ENCODE measurements at places on chromosomes 4 and X. TPM values are rescaled to one million over a fixed set of nuclear protein-coding genes. Genes with fewer than 3 reads are reported as not detected.

- no peak for DNase-seq
- H3K4me3 ChIP-seq, result no peak overlapping the region
- H3K27me3 ChIP-seq, result no peaks in the 10 kb centered on the region
- H3K27ac ChIP-seq, result peak overlapping the region; percentile 4
Observed at GRCh38 chrX:252244-252956, 28.8 kb upstream of the PLCXD1 start.

DNA sequence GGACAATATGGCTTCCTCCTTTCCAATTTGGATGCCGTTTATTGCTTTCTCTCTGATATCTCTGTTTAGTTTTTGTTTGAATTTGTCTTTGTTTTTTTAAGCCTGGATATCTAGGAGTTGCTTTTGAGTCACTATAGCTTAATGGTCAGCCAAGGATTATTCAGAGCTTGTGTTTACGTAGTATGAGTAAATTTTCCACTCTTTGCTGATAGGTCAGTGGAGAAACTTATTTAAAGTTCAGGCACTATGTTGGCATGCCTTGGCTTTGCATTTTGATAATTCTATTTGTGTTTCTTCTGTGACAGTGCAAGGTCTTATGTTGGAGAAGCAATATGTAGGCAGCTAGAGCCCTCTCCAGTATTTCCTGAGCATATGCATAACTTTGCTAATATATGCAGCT, 315.2 kb downstream of the GRID2 start:
- no peaks in the 10 kb centered on the region for H3K4me1 ChIP-seq
- H3K27ac ChIP-seq, result no peak overlapping the region
- H3K4me3 ChIP-seq, result no peak overlapping the region

DNA sequence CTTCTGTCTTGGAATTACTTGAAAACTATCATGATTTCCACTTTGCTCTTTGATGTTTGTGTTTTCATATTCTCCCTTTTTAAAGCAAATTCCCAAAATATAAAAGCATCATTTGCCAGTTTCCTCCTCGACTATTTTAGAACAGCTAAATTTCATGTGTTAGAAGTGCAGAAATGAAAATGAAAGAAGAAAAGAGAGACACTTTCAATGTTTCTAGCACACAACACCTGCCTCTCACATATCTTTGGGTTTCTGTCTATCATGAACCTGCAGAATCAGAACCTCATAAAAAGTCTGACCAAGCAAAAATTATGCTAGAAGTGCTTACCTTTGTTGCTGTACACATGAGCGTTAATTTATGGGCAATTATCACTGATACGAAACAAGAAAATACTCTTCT, 1.9 kb upstream of the NEUROG2 start:
- H3K27me3 ChIP-seq, result peaks cover 87% of the 10 kb centered on the region
- peaks cover 2% of the 10 kb centered on the region for H3K36me3 ChIP-seq
- H3K4me1 ChIP-seq, result peaks cover 52% of the 10 kb centered on the region
- H3K4me3 ChIP-seq, result peak overlapping the region; percentile 64

- H3K4me1 ChIP-seq, result no peaks in the 10 kb centered on the region
- H3K36me3 ChIP-seq, result peaks cover 57% of the 10 kb centered on the region
- no peak overlapping the region for H3K27ac ChIP-seq
Observed at GRCh38 chr4:25223802-25224375, 9.9 kb upstream of the PI4K2B start.

DNA sequence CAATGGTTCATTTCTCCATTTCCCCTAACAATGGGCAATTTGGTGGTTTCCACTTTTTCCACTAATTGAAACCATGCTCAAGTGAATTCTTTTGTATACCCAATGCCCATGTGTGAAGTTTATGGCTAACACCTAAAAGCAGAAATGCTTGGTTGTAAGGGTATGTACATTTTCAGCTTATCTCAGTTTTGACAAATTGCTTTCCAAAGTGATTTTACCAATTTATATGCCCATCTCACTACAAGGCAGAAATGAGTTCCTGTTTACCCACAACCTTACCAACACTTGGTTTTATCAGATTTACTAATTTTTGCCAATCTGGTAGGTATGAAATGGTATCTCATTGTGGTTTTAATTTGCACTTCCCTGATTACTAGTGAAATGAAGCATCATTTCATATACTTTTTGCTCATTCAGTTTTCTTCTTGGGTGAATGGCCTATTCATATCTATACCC, 14.8 kb downstream of the GPR34 start:
- peaks cover 40% of the 10 kb centered on the region for H3K4me1 ChIP-seq
- H3K36me3 ChIP-seq, result no peaks in the 10 kb centered on the region
- no peak overlapping the region for H3K4me3 ChIP-seq
- H3K27me3 ChIP-seq, result no peaks in the 10 kb centered on the region
- H3K27ac ChIP-seq, result no peak overlapping the region

GRCh38 chr4:16995451-16995850, 97.0 kb upstream of the LDB2 start:
- H3K4me1 ChIP-seq, result no peaks in the 10 kb centered on the region
- no peaks in the 10 kb centered on the region for H3K27me3 ChIP-seq
- no peaks in the 10 kb centered on the region for H3K36me3 ChIP-seq
- H3K27ac ChIP-seq, result no peak overlapping the region

DNA sequence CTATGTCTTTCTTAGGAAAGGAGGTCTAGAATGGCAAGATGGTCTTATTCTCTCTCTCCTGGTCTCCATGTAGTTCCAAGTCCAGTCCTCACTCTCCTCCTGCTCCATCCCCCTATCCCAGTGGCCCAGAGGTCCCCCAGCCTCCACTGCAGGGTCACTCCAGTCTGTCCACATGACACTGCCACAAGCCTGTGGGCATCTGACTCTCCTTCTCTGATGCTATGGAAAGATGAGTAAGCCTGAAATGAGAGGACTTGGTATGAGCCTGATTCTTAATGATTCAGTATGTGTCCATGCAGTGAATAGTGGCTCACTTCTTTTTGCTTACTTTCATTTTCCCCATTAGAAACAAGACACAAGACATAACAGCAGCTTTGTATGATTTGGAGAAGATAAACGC, 516.8 kb upstream of the ADGRL3 start:
- H3K36me3 ChIP-seq, result no peaks in the 10 kb centered on the region
- H3K4me1 ChIP-seq, result no peaks in the 10 kb centered on the region
- no peak overlapping the region for H3K4me3 ChIP-seq
- no peak for DNase-seq

GRCh38 chrX:109392895-109393294, 89.0 kb downstream of the GUCY2F start:
- H3K4me3 ChIP-seq, result no peak overlapping the region
- no peaks in the 10 kb centered on the region for H3K36me3 ChIP-seq
- H3K4me1 ChIP-seq, result no peaks in the 10 kb centered on the region
- peaks cover 2% of the 10 kb centered on the region for H3K27me3 ChIP-seq

GRCh38 chr4:82275431-82276331, 98.1 kb downstream of the HNRNPD start:
- H3K36me3 ChIP-seq, result no peaks in the 10 kb centered on the region
- H3K27me3 ChIP-seq, result no peaks in the 10 kb centered on the region
- no peak overlapping the region for H3K4me3 ChIP-seq
- H3K27ac ChIP-seq, result no peak overlapping the region
- peaks cover 4% of the 10 kb centered on the region for H3K4me1 ChIP-seq
- no peak for DNase-seq

DNA sequence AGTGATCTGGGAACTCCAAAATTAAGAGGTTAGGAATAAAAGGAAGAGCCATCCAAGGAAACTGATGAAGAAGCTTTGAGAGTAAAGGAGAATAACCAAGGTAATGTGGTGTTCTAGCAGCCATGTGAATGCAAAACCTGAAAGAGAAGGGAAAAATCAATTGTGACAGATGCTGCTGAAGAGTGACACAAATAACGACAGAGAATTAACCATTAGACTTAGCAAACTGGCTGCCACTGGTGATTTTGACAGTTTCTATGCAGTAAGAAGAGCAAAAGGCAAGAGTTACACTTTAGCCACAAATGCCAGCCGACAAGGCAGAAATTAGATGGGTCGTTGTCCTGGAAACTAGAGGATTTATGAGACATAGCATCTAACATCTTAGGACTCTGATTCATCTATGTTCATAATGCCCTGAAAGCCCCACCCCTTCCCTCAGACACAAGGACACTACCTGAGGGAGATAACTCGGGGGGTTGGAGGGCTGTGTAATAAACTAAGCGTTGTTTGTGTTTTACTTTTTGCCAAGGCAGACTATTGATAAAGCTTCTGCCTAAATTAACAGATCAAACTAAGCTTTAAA, 13.0 kb upstream of the TMEM144 start:
- no peak for DNase-seq
- no peaks in the 10 kb centered on the region for H3K36me3 ChIP-seq
- no peak overlapping the region for H3K4me3 ChIP-seq
- no peaks in the 10 kb centered on the region for H3K4me1 ChIP-seq
- no peaks in the 10 kb centered on the region for H3K27me3 ChIP-seq

- DNase-seq, result no peak
- H3K27me3 ChIP-seq, result peaks cover 11% of the 10 kb centered on the region
- no peaks in the 10 kb centered on the region for H3K4me1 ChIP-seq
- no peaks in the 10 kb centered on the region for H3K36me3 ChIP-seq
- no peak overlapping the region for H3K27ac ChIP-seq
- H3K4me3 ChIP-seq, result no peak overlapping the region
Observed at GRCh38 chr4:182765987-182766856, 151.0 kb downstream of the DCTD start.

DNA sequence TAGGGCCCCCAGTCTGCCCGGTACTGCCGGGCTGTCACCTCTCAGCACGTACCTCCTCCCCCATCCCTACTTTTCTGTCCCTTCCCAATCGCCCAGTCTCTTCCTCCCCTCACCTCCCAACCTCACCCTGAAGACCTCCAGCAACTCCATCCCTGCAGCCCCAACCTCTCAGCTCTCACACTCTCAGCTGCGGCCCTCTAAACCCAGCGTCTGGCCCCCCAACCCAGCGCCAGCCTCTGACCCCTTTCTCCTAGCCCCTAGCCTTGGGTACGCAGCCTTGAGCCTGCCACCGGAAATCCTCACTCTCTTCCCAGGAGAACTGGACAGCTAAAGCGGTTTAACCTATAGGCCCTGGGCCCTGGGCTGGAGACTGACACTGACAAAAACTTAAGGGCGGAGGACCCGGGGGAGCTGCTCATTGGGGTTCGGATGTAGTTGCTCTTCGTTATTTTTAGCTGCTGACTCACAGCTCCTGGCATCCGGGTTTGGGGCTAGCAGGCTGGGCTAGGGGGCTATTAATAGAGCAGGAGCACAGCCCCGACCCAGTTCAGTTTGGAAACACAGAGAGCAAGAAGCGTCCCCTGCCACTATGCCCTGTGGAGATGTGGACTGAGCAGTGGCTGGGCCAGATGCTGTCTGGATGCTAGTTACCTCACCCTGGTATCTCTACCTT, 9.6 kb upstream of the DLG3 start:
- peaks cover 2% of the 10 kb centered on the region for H3K27me3 ChIP-seq
- DNase-seq, result no peak
- peaks cover 9% of the 10 kb centered on the region for H3K4me1 ChIP-seq
- peak overlapping the region; percentile 69 for H3K4me3 ChIP-seq
- no peak overlapping the region for H3K27ac ChIP-seq
- no peaks in the 10 kb centered on the region for H3K36me3 ChIP-seq

- no peak overlapping the region for H3K4me3 ChIP-seq
- no peaks in the 10 kb centered on the region for H3K27me3 ChIP-seq
- peaks cover 8% of the 10 kb centered on the region for H3K36me3 ChIP-seq
- H3K27ac ChIP-seq, result no peak overlapping the region
Observed at GRCh38 chr4:52645300-52645699, 13.8 kb downstream of the USP46 start.

GRCh38 chrX:40644821-40645358, 2.5 kb downstream of the CXorf38 start:
- DNase-seq, result peak; percentile 61
- H3K4me1 ChIP-seq, result peaks cover 28% of the 10 kb centered on the region
- no peaks in the 10 kb centered on the region for H3K27me3 ChIP-seq
- peak overlapping the region; percentile 97 for H3K27ac ChIP-seq
- H3K4me3 ChIP-seq, result peak overlapping the region; percentile 82

DNA sequence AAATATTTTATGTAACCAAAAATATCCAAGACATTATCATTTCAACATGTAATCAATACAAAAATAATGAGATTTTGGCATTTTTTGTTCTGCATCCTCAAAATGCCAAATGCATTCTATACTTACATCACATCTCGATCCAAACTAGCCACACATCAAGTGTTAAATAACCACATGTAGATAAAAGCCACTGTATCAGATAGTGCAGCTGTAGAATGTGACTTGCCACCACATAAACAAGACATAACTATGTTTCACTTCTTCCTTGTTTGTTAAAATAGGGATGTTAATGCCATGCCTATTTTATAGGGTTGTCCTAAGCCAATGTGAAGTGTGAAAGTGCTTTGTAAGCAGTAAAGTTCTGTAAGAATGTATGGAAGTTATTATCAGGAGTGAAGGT, 20.9 kb downstream of the INTS6L start:
- H3K36me3 ChIP-seq, result peaks cover 5% of the 10 kb centered on the region
- no peak overlapping the region for H3K27ac ChIP-seq
- DNase-seq, result no peak
- H3K27me3 ChIP-seq, result no peaks in the 10 kb centered on the region

DNA sequence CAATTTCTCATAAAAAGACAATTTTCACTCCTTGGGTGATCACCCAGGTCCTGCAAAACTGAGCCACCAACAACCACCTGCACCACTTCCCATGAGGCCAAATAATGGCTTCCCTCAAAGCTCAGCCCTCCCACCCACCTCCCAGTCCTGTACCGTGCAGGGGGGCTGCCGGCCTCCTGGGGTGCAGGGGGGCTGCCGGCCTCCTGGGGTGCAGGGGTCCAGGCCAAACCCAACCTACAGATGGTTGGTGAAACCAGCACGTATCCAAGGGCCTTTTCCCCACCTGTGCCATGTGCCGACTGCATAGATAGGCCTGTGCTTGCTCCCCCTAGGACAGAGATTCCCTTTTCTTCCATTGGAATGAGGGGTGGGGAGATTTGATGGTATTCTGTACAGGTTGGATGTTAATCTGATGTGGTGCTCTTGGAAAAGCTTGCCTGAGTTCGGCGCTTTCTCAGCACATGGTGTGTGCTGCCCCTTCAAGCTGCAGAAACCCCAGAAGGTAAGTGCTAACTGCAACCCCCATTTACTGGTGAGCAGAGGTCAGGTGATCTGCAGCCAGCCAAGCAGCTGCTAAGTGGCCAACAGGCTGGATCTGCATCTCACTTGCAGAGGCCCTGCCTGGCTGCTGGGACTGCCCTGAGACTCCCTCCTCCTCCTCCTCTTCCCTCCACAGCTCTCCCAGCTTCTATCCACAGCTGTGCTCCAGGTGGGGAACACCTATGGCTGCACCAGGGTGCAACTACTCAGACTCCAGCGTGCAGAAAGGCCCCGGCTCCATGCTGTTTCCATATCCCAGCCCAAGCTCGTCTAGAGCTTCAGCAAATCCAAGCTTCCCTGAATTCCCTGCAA, 38.8 kb downstream of the FRG1 start:
- H3K27ac ChIP-seq, result no peak overlapping the region
- H3K4me1 ChIP-seq, result no peaks in the 10 kb centered on the region
- no peak for DNase-seq
- no peak overlapping the region for H3K4me3 ChIP-seq
- no peaks in the 10 kb centered on the region for H3K36me3 ChIP-seq
- H3K27me3 ChIP-seq, result no peaks in the 10 kb centered on the region

The LONRF3 gene
- 4.3 TPM for total RNA-seq

The AVPR2 gene
- total RNA-seq, result not detected

The TCEAL9 gene
- total RNA-seq, result 2.6 TPM

The H2BW1 gene
- not detected for total RNA-seq

The SMIM10 gene
- 0.34 TPM for total RNA-seq

The SSX4 gene
- not detected for total RNA-seq

The DDX53 gene
- not detected for total RNA-seq

The ATP1B4 gene
- not detected for total RNA-seq

The TEX13C gene
- not detected for total RNA-seq
